ENCODE measurements at places on chromosomes 12 and 14.

DNA sequence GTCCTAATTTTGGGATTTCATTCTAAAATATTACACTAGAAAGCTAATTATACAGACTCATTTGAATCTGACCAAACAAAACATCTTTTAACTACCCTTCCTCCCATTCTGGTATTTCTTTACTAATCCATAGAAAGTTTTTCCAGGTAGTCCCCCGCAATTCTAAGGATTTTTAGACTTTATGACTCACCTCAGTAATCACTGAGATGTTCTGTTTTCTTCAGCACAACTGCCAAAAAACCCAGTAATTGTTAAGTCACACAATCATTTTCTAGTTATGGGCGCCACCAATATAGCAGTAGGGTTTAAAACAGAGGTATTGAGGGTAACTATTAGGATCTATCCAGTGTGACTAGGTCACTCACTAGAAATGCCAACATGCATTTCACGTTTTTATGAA, 1.6 kb upstream of the ARID4A start:
- no peak for DNase-seq

DNA sequence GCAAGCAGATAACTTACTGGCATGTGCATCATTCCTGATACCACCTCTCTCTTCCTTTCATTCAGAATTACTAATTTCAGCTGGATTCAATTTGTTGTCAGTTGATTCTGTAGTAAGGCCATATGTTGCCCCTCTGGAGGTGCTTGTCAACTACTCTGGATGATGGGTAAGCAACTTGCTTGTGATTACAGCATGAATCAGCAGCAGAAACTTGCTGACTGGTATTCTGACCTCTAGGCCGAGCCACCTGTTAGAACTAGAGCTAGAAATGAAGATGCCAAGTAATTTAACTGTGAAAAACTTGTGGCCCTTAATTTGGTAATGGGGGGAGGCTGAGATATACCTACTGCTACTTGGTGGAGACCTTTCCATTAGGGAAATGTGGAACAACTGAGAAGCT, 5.1 kb downstream of the RNF10 start:
- no peak for DNase-seq

DNA sequence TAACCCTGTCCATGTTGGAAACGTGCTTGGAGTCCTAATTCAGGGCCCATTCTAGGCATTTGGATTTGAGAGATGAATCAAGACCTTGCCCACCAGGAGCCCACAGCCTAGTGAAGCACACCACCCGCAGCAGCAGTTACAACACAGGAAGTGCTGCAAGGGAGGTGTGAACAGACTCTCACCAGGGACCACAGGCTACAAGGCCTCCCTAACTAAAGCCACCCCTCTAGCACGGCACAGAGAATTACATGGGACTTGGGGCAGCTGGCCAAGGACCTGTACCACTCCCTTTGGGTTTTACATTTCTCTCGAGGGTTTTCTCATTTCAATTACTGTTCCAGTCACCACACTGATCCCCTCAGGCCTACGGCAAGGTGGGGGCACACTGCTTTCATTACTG, 49.5 kb upstream of the FOXN3 start:
- no peak for DNase-seq

- DNase-seq, result no peak
Measured at GRCh38 chr12:75836533-75836932, 195.0 kb downstream of the PHLDA1 start.

DNA sequence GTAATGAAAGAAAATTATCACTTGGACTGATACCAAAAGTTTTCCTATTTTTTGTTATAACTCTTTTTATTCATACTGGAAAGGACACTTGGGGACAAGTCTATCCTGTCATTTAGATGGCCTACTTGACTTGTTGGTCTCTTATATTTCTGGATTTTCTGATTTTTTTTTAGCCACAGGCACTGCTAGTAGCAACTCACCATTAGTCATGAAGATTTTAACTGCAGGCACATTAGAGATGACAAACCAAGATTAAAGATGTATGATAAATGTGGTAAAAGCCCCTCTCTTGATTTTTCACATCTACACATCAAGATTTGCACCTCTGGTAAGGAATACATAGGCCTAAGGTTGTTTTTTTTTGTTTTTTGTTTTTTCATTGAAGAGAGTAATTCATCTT, 217.0 kb downstream of the SLC25A21 start:
- DNase-seq, result no peak

- no peak for DNase-seq
Measured at GRCh38 chr12:5176036-5176435, 132.4 kb downstream of the KCNA5 start.

DNA sequence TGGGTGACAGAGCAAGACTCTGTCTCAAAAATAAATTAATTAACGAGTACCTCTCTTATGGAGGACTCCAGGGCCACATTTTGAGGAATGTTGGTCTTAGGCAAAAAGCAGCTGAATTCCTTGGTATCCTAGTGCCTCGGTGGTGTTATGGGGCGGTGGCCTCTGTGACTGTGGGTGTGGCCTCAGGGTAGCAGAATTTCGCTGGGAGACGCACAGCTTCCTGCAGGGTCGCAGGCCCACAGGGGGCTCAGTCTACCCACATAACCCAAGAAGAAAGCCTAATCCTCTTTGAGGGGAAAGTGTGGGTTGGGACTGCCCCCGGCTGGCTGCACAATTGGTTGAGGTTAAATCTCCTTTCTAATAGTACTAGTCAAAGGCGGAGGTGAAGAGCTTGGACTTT, 11.2 kb upstream of the SERPINA4 start:
- no peak for DNase-seq

DNA sequence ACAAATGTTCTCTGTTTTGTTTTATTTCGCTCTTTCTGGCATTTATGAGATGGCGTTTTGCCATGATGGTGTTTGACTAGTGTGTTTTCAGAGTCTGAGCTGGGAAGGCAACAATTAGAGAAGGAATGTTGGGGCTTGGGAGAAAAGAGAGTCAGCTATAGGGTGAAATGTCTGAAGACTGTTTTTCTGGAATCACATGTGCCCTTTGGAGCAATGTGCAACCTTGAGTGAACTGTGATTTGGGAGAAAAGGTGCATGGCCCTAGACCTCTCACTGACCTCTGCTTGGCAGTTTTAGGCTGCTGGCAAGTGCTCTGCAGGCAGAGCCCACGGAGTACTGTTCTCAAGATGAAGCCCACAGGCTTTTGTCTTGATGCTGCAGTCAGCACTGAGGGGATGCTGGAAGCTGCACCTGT, 379.9 kb upstream of the PDE3A start:
- no peak for DNase-seq

GRCh38 chr14:31411218-31411727, 9.1 kb downstream of the HEATR5A start:
- DNase-seq, result no peak

DNA sequence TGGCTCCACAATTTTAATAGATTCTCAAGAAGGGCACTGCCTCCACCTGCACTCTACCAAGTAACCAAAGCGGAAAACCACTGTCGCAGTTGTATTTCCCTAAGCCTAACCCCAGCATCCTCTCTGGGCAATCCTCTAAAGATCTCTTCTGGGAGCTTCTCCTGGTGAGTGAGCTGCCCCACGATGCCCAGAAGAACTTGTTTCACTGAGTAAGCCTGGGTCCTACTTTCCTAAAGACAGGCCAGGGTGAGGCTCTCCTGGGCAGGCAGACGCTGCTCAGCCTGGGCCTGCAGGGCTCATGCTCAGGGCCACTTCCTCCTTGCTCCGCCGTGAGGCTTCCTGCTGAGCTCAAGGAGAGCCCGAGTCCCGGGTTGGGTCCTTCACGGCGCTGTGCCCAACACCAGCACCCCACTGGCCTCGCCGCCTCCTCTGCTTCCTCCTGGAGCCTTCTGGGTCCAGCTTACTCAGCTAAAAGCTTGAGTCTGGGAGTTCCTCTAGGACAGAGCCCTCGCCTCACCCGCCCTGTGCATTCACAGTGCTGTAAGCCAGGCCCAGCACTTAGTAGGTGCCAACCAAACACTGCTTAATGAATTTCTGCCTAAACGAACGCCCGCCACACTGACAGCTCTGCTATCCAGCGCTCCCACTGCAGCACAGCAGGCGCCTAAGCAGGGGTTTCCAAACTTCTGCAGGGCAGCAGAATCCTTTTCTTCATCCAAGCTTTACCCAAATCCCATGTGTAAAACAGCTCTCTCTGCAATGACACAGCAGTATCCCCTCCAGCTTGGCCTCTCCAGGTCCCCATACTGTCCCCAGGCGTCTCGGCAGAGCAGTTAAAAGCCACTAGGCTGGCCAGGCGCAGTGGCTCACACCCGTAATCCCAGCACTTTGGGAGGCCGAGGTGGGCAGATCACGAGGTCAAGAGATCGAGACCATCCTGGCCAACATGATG, 5.7 kb downstream of the RAB35 start:
- DNase-seq, result no peak

DNA sequence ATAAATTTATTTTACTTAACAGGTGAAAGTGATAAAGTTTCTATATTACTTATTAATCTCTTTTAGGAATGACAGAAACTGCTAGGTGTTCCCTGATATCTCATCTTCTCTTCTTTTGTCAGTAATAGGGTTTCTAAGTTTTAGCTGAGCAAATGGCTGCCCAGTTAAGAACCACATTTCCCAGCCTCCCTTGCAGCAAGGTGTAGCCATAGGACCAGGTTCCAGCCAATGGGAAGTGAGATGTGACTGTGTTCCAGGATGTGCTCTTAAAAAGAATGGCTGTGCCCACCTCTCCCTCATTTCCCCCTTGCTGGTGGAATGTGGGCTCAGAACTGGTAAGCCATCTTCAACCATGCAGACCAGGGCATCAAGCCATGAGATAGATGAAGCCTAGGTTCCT, 165.6 kb downstream of the HELB start:
- no peak for DNase-seq

DNA sequence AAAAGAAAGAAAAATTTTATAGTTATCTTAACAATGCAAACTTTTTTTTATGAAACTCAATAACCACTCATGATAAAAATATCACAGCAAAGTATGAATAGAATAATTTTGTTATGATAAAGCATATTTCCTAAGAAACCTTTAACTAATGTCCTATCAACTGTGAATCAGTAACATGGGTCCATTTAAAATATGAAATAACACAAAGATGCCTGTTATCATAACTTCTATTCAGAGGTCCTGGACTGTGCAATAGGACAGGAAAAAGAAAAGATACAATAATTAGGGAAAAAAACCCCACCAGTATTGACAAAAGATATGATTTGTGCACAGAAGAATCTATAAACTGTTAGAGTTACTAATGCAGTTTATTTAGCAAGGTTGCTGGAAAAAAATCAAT, 245.4 kb downstream of the FOXN3 start:
- DNase-seq, result no peak

All from HS-27A (cell line).